ENCODE measurements at places on chromosomes 13 and 19.

- no peak for DNase-seq
Observed at GRCh38 chr13:99995104-99995588, 13.6 kb downstream of the ZIC2 start.

DNA sequence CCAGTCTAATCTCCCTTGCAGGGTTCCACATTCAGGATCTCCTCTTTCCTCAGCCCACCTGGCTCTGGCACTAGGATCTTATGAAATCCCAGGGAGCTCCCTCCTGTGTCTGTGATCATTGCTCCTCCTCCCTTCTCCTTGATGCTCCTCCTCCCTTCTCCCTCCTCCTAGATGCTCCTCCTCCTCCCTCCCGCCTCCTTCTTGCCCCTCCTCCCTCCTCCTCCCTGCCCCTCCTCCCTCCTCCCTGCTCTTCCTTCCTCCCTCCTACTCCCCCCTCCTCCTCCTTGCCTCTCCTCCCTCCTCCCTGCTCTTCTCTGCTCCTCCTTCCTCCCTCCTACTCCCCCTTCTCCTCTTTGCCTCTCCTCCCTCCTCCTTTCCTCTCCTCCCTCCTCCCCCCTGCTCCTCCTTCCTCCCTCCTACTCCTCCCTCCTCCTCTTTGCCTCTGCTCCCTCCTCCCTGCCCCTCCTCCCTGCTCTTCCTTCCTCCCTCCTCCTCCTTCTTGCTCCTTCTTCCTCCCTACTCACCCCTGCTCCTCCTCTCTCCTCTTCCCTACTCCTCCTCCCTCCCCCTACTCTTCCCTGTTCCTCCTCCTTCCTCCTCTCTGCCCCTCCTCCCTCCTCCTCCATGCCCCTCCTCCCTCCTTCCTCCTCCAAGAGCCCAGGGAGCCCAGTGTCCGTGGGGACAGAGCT is 14.9 kb upstream of the ZBTB7A start:
- no peak for DNase-seq

- no peak for DNase-seq
Observed at GRCh38 chr19:32373585-32374295, 28.3 kb downstream of the ZNF507 start.

- no peak for DNase-seq
Observed at GRCh38 chr13:100589178-100589725, 663 bp upstream of the GGACT start.

GRCh38 chr19:5165697-5166019 is 175.0 kb downstream of the PTPRS start:
- no peak for DNase-seq

GRCh38 chr13:29568731-29569130 is 26.8 kb downstream of the SLC7A1 start:
- no peak for DNase-seq

- no peak for DNase-seq
Observed at GRCh38 chr13:90943946-90944345, 403.5 kb upstream of the MIR17HG start.

DNA sequence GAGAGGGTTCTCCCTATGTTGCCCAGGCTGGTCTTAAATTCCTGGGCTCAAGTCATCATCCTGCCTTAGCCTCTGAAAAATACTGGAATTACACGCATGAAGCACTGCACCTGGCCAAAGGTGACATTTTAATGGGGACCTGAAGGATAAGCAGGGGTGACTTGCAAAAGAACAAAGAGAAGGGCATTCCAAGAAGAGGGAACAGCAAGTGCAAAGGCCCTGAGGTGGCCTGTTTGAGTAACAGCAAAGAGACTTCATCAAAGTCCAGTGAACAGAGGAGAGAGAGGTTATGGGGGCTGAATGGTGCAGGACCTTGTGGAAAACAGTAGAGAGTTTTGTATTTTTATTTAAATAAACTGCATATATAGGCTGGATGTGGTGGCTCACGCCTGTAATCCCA is 4.1 kb downstream of the CA11 start:
- no peak for DNase-seq

DNA sequence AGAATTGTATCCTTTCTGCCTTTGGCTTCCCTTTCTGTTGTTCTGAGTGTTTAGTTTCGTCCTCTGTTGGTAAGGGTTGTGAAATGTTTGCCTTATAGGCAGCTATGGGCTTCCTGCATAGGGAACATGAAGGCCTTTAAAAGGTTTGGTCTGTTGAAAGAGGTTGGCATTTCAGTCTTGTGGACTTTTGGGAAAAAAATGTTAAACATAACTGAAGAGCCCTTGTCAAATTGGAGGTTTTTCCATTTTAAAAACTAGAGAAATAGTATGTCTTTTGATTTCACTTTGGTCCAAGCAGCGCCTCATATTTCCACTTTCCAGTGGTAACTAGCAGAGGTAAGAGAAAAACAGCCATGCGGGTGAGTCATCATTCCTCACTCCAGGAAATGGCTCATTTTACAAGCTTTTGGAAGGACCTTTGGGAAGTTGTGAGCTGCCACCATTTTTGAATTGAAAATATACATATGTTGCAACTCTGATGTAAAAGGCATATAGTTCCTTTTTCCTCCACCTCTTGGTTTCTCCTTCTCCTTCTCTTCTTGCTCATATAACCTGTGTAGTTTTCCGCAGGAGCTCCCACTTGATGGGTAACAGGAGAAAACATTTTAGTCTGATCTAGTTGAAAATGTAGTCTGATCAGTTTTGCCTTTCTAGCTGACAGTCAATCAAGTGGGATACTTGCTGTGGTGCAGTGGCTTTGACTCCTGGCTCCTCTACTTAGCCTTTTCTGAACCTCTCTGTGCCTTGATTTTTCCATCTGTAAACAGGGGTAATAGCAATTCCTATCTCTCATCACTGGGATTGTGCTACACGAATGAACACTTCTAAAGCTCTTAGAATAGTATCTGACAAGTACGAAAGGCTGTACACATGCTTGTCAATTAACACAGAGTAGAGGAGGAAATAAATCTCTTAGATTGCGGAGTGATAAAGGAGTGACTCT is 23.0 kb downstream of the GPC6 start:
- no peak for DNase-seq

GRCh38 chr13:100156788-100157187 is 67.9 kb downstream of the PCCA start:
- DNase-seq: no peak

DNA sequence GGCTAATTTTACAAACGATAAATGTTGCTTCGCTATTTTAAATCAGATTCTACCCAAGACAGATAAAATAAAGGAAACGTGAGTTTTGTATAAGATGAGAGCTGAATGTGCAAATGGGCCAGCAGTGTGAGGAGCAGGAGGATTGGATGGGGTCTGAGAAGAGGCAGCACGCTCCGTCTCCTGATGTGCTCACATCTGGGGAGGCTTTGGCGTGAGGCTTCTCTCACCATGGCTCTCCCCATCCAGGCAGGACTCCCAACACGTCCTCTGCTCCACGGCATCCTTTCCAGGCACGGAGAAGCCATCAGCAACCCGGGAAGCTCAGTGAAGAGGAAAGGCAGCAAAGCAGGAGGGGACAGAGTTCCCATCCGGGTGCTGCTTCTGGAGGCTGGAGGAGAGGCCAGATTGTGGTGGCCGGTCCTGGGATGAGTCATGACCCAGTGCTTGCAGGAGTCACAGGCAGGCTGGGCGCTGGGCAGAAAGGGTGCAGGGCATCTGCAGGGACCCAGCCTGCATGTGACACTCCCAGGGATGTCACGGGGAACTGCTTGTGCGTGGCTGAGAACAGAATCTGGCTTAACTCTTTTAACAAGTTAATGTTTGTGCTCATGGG is 47.5 kb downstream of the ZNF536 start:
- DNase-seq: no peak

Measured in neural progenitor cell (in vitro differentiated cells).